ENCODE measurements at places on chromosomes 11 and 22. TPM values are rescaled to one million over a fixed set of nuclear protein-coding genes. Genes with fewer than 3 reads are reported as not detected.

Gene MPZL2
- 135 TPM for total RNA-seq

Gene OR8G5
- total RNA-seq, result not detected

Gene PHETA2
- total RNA-seq, result 14.0 TPM

Gene SLC22A12
- not detected for total RNA-seq

Gene SPECC1L
- 26.0 TPM for total RNA-seq

Gene LRRN4CL
- not detected for total RNA-seq

Gene HEPHL1
- total RNA-seq, result not detected

Gene PRODH
- not detected for total RNA-seq

Gene LRRC10B
- not detected for total RNA-seq

Gene KLHL35
- total RNA-seq, result 0.27 TPM

Gene TMPRSS4
- total RNA-seq, result not detected

Gene RASD2
- not detected for total RNA-seq

Gene INS
- not detected for total RNA-seq

Gene ESAM
- total RNA-seq, result 317 TPM

Gene MPPED1
- total RNA-seq, result not detected

Gene CHORDC1
- 66.2 TPM for total RNA-seq

Gene SCYL1
- 84.1 TPM for total RNA-seq

Gene KIAA1671
- 29.1 TPM for total RNA-seq

Gene SHISAL1
- total RNA-seq, result not detected

Gene MRGPRF
- total RNA-seq, result 0.07 TPM

Gene JAM3
- 52.6 TPM for total RNA-seq

Gene OR8H2
- not detected for total RNA-seq

Gene KCNJ1
- not detected for total RNA-seq

Gene UEVLD
- 25.4 TPM for total RNA-seq

Gene MAPK11
- 36.6 TPM for total RNA-seq

Gene SLC6A5
- not detected for total RNA-seq

Gene PARVA
- 42.5 TPM for total RNA-seq

Gene JHY
- 1.2 TPM for total RNA-seq

Gene RFPL3
- total RNA-seq, result not detected

Gene RFPL2
- total RNA-seq, result not detected

Gene FXYD6
- total RNA-seq, result 0.30 TPM

Gene TSG101
- total RNA-seq, result 68.1 TPM

Gene CPT1B
- 0.60 TPM for total RNA-seq

Gene RIMBP3C
- 0.05 TPM for total RNA-seq

Gene TSGA10IP
- total RNA-seq, result not detected

Gene PICALM
- total RNA-seq, result 154 TPM

Gene IL10RA
- not detected for total RNA-seq

Gene MUC2
- total RNA-seq, result not detected

Gene SYCE3
- total RNA-seq, result not detected

Gene ACR
- total RNA-seq, result 0.40 TPM

Gene TMEM45B
- total RNA-seq, result 0.07 TPM

Gene DDX25
- total RNA-seq, result not detected

Gene ABCC8
- not detected for total RNA-seq

Gene ISX
- not detected for total RNA-seq

Gene DEUP1
- not detected for total RNA-seq

Gene TSPAN4
- 217 TPM for total RNA-seq

Gene ALG12
- total RNA-seq, result 15.6 TPM

Gene SLC22A6
- not detected for total RNA-seq

Gene CYTH4
- total RNA-seq, result 0.40 TPM

Gene FGF3
- total RNA-seq, result not detected

Gene BTBD18
- not detected for total RNA-seq

Gene ANGPTL5
- not detected for total RNA-seq

Gene GPR152
- total RNA-seq, result not detected

Gene PRAME
- 0.20 TPM for total RNA-seq

Gene OR51B4
- not detected for total RNA-seq

Gene CALCA
- not detected for total RNA-seq
